NCI-H187 (cell line): ENCODE measurements at places on chromosomes 3 and 15.

- no peak for DNase-seq
These were observed 3.4 kb upstream of the SELENOT start for GRCh38 chr3:150599611-150600297.

GRCh38 chr3:112303764-112304325 lies 9.8 kb upstream of the SLC9C1 start:
- DNase-seq = no peak

DNA sequence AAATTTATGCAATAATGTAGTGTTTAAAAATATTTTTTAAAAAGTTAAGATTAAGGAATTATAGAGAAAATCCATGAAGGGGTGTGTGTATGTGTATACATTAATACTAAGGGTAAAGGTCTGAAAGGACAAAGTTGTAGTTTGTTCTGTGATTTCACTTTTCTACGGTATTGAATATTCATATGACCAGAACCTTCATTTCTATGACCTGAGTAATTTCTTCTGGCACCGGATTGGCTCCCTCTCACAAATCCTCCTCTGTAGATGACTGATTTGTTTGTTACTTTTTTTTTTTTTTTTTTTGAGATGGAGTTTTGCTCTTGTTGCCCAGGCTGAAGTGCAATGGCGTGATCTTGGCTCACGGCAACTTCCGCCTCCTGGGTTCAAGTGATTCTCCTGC lies 20.9 kb downstream of the GMPS start:
- DNase-seq = no peak

DNA sequence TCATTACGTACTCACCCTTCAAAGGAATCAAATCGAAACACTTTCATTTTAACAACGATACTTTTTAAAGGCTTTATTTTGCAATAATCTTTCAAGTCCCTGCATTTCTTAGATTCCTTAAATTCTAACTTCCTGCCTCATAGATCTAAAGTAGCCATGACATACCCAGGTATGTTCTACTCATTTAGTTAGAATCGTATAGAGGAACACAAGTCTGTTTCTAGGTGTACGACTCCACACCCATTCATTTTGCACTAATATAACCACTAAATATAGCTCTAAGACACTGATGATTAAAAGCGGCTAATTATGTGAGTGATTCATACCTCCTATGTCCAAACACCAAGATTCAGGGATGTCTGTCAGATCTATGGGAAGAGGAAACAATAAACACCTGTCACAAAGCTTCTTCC lies 1.3 kb downstream of the ATP13A3 start:
- DNase-seq = no peak

DNA sequence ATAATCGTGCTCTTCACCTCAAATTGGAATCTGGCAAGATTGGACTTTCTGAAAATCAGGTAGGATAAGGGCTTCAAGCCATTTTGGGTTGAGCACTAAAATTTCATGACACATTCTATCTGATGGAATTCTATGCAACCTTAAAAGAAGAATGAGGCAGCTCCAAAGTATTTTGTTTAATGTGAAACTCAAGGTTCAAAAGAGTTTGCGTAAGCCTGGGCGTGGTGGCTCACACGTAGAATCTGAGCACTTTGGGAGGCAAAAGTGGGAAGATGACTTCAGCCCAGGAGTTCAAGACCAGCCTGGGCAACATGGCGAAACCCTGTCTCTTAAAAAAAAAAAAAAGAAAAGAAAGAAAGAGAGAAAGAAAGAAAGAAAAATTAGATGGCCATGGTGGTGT lies 3.6 kb upstream of the PLA1A start:
- no peak for DNase-seq

- DNase-seq = no peak
These were observed 17.3 kb downstream of the HDAC11 start for GRCh38 chr3:13497386-13497785.
